ENCODE measurements at places on chromosomes 11 and 22.

GRCh38 chr22:21633481-21633880, 921 bp downstream of the CCDC116 start:
- no peak for DNase-seq

DNA sequence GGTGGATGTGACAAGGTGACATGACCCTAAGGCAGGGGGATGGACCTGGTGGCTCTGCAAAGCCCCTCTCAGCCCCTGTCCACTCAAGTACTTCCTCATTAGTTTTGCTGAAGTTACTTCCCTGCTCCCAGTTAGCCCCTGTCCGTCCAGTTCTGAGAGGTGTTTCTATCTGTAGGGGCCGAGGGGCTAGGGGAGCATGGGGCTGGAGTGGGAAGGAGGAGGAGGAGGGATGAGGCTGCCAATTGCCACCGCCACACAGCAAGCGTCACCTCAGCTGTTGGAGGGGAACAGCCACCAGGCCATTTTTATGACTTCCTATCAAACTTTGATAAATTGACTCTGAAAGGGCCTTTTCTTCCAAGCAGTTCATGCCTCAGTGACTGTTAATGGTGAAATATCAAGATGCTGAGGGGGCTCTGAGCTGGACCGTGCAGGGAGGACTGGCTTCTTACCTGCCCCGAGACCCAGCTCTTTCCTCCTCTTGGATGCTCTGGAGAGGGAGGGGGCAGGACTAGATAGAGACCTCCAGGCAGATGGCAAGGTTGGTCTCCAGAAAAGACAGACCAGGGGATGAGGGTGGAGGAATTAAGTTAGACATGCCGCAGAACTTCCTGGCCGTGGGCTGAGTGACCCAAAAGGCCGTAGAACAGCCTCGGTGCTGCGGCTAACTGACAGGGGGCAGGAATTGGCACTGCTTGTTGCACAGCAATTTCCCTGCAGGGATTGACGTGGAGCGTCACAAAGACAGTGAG, 137.0 kb downstream of the ST3GAL4 start:
- DNase-seq = no peak

GRCh38 chr22:37546437-37547250, 13.6 kb upstream of the CDC42EP1 start:
- no peak for DNase-seq

DNA sequence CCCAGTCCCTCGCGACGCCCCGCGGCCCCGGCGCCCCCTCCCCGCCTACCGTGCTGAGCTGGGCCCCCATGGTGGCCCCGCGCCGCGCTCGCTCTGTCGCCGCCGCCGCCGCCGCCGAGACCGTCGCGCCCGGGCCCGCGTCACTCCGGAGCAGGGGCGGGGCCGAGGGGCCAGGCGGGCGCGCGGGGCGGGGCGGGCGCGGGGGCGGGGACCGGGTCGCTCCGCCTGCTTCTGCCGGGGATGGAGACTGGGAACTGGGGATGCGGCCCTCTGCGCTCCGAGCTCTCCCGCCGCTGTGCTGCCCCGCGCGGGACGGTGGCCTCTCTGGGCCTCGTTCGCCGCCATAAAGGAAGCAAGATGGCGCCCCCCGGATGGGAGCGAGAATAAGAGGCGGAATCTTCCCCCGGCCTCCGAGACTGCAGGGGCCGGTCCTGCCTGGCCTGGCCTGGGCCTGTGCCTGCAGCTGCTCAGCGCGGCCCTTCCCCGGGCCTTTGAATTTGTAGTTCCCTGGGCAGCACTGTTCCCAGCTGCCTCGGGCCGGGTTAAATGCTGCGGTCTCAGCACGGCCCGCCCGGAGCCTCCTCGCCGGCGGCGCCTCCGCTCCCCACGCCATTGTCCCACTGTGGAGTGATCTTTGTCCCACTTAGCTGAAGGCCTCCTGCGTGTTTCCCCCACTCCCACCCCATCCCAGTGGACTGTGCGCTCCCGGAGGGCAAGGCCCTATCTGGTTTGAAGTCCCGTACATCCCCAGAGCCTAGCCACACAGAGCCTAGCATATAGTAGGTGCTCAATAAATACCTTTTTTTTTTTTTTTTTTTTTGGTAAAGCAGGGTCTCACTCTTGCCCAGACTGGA, at the start of gene CYB5R3:
Gene CYB5R3, minus strand, starts transcription at position 147 of the 854 bp plus-strand sequence. Its CDS starts 77 bp downstream, at position 70.
- peak; percentile 93 for DNase-seq

- DNase-seq = no peak
Measured at GRCh38 chr11:35486446-35486845, 39.0 kb downstream of the PAMR1 start.

GRCh38 chr11:126391970-126392632, 36.6 kb downstream of the ST3GAL4 start:
- no peak for DNase-seq

DNA sequence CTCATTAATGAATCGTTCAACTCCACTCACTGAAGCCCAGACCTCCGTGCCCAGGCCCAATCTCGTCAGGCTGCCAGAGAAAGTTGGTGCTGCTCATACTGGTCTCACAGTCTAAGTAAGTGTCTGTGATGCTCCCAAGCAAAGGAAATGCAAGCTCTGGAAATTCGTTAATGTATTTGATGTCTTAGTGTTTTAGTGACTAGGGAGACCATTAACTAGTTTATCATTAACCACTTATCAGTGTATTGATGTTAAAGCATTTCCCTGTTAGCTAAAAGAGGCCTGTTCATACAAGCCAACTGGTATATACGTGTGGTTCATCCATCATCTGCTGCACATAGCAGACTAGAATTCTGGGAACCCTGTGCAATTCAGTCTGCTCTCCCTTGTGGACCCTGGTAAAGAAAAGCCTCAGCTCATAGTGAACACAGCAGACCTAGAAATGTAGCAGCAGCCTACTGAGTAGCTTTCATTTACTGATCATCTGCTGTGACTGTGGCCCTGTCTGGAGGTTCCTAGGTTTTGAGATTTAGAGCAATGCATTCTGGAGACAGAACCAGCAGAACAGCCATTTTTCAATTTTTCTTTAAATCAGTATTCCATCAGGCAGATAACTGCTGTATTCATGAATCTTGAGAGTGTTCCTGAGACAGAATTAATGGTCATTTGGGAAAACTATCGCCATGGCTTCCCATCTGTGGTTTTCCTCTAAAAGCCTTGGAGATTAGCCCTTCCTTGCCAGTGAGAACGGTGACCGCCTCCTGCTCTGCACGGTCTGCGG, 15.7 kb upstream of the AIFM3 start:
- DNase-seq = no peak

DNA sequence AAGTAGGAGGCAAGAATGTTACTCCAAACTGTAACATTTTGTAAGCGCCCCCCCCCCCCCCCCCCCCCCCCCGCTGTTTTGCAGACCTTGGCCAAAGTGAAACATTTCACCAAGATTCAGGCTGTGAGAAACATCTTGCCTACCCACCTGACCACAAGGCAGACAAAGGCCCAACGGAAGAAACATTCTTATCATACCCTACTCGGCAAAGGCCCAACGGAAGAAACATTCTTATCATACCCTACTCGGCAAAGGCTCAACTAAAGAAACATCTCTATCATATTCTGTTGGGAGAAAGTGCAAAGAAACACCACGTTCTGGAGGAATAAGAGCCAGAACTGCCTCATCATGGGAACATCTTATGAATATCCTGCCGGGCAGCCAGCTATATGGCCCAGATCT, 117.1 kb downstream of the JRKL start:
- DNase-seq = no peak

- DNase-seq = no peak
Measured at GRCh38 chr11:1820463-1821325, 14.1 kb upstream of the SYT8 start.

DNA sequence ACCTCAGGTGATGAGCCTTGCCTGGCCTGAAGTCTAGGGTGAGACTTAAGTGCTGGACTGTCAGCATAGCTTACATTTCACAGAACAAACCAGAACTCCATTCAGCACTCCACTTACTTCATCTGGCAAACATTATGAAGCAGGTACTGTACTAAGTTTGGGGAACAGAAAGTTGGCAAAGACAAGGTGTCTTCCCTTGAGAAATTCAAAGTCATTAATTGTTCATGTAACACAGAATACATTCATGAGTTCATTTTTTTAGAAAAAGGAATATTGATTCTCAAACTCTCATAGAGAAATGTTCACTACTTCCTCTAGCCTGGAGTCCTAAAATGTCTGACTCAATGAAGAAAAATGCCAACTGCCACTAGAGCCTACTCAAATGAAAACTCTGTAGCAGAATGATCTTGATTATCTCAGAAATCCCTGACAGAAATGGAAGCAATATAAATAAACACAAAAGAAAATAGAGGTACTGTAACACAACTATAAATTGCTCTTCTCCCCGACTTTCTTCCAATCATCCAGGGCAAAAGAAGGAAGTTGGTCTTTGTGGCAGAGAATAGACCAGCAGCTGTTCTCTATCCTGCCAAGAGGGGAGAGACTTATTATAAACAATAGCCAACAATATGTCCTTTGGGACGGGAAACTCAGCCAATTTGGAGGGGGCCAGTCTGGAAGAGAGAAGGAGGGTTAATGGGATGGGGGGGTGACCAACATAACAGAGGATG, 129.2 kb upstream of the MTMR2 start:
- no peak for DNase-seq

GRCh38 chr22:19524170-19525115, at the start of gene CLDN5:
CLDN5 (minus strand) TSS chr22:19524410; CDS start chr22:19524255, 155 bp downstream.
- DNase-seq = no peak

GRCh38 chr22:18995327-18995711, 59.2 kb upstream of the PRODH start:
- no peak for DNase-seq

DNA sequence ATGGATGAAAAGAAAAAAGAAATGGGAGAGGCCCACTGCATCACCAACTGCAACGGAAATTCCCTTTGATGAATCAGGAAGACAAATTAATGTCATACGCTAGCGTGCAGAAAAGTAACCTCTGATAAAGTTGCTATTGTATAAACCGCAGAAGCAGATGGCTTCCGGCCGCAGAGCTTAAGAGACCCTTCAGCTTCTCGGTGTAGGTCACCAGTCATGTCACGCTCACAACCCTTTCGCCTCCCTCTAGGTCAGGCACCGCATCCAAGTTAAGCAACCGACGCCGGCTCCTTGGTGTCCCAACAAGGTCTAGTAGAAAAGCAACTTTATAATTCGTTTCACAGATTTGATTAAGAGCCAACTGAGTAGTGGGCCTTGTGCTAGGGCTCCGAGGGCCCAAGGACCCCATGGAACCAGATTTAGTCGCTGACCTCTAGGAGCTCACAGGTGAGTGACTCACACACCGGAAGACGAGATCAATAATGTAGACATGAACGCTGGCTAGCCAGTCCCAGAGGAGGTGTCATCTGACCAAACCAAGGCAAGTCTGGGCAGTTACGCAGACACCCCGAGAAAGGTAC, 1.2 kb upstream of the ZFP91 start:
- no peak for DNase-seq

GRCh38 chr11:94923004-94923334, 50.4 kb downstream of the CWC15 start:
- DNase-seq = no peak

DNA sequence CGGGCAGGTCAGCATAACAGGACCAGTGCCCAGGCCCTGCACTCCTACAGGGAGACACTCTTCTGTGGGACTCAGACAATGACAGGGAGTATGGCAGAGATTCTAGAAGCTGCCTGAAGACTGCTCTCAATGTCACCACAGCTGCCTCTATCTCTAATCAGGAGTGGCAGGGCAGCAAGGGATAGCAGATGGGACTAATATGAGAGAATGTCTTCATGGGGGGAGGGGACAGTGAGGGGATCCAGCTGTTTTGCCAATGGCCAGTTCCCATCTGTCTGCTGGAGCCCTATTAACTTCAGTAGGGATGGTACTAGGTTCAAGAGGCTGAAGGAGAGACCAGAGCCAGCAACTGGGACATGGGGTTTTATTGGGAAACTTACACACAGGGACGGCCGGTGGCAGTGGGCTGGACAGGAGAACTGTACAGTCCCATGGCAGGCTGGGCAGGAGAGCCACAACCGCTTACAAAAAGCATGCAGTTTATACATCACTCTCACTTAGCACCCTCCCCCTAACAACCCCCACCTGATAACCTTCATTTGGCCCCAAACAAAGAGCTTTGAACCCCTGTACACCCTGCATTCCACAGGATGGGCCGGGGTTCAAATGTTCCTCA, 2.5 kb upstream of the CD82 start:
- no peak for DNase-seq

DNA sequence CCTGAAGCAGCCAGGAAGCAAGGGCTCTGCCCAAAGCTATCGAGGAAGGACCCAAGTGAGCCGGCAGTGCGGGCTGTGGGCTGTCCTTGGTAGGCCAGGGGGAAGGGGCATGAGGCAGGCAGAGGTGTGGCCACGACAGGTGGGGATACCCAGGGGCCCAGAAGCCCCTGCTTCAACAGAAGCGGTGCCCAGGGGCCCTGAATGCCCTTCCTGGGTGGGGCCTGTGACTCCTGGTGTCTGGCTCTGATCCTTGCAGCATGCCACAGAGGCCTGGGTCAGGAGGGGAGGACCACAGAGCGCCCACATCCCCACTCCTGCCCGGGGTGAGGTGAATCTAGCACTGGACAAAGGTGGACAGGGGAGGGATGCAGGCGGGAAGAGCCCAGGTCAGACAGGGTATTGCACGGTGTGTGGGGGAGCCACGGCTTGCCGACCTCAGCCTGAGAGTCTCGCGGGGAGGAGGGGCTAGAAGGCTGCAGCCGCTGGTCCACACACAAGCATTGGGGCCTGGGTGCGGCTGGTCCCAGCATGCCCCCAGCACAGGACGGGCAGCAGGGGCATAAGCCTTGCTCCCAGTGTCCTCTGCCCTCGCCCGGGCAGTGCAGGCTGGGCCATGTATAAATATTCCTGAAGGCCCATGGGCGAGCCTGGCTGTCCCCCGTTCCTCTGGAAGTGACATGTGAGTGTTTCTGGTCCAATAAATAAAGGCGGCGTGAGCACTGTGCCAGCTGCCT, 19.0 kb downstream of the MAFF start:
- no peak for DNase-seq

GRCh38 chr22:27460591-27461347, 340.8 kb downstream of the MN1 start:
- DNase-seq = no peak

DNA sequence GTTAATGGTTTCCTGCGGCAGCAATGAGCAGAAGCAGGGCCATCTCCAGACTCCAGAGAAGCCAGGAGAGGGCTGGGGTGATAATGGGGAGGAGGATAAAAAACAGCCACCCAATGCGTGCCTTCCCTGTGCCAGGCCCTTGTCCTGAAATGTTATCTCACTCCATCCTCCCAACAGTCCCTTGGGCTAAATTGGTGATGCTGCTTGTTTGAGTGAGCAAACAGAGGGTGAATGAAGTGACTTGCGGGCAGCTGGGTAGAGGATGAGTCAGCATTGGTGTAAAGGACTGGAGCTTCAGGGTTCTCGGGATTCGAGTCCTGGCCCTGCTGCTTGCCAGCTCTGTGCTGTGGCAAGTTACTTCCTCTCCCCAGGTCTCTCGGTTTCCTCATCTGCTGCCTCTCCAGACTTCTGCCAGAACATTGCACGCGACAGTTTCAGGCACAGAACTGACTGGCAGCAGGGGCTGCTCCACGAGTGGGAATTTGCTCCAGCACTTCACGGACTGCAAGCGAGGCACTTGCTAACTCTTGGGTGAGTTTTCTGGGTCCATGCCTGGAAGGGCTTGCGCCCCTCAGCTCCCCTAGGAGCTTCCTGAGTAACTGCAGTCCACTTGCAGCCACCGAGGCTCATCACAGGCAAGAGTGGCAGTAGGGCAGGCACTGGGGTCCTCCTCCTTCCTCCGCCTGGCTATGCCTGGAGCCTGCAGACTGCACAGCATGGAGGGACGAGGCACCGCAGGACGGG, at the start of gene P2RY6:
Gene P2RY6, plus strand, starts transcription at position 403 of the 744 bp plus-strand sequence. CDS start 24,181 bp downstream, outside the sequence.
- DNase-seq = peak; percentile 47

Data from HuH-7 (cell line).